Activated naive CD4-positive, alpha-beta T cell treated with anti-CD3 and anti-CD28 coated beads, Interleukin-2, amount 10 ng/mL, durations not matched to agents 7 days and 5 days (primary cell): ENCODE measurements at places on chromosomes 6 and 20.

DNA sequence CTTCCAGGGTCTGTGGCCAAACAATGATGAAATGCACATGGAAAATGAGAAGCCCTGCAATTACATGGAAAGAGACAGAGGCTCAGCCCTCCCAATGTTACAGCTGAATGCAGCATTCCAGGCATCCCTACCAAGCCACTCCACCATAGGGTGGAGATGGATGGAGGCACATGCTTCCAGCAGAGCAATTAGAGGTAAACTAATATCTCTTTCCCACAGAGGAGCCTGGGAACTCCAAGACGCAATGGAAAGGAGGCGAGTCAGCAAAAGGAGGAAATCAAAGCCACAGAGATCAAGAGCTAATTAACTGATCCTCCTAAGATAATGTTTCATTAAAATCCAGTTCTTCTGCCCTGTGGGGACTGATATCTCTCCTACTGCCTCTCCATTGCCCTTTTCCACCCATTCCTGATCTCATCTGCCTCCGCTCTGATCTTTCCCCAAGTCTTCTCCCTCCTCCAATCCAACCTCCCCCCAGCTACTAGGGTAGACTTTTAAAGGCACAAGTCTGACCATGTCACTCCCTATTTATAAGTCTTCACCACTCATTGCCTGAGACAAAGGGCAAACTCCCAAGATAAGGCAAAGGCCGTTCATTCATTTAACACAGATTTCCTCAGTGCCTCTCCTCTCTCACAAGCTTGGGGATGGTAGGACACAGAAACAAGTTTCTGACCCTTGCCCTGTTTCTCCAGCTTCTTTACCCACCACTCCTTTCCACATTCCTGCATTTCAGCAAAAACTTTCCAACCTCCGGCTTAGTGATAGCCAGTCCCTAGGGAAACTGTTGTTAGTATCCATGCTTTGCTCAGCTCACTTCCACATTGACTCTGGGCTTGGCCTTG, 14.3 kb upstream of the KCNB1 start:
- no peak for DNase-seq

DNA sequence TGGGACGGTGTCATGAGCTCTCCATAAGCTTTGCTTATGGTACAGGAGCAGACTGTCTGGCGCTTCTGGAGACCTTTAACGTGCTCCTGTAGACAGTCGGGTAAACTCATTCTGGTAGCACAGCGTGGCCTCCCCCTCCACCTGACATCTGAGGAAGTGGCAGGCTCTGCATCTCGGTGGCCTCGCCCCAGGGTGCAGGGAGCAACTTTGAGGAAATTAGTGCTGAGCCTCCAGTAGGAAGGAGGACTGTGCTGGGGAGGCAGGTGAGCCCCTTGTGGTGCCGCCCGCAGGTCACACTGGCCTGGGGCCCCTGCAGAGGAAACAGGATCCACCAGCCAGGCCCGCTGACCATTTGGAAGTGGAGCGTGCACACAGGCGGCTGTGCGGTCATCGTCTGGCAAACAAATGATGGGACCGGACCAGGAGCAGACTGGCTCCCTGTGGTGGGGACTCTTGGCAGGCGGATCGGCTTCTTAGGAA, 57.9 kb downstream of the SYNJ2 start:
- DNase-seq = no peak

- no peak for DNase-seq
Observed at GRCh38 chr6:130724089-130724488, 103.1 kb upstream of the SMLR1 start.

DNA sequence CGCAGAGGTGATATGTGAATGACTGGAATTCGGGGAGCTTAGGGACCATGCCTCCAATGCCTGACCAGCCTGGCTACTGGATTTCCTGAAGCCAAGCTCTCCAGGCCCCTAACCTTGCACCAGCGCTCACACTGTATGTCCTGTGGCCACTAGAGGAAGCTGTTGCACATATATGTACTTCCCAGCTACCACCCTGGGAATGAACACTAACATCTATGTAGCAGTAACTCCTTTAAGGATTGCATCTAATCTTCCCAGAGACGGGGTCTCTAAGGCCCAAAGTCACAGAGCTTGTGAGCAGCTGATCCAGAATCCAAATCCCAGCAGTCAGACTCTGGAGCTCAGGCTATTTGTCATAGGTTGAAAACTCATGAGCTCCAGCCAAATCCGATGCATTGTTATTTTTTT, 20.4 kb upstream of the BPIFB1 start:
- no peak for DNase-seq

GRCh38 chr6:129030215-129030614, 147.3 kb downstream of the LAMA2 start:
- no peak for DNase-seq

- DNase-seq = no peak
Observed at GRCh38 chr20:19349879-19350278, 137.4 kb downstream of the SLC24A3 start.

- DNase-seq = no peak
Observed at GRCh38 chr6:40020166-40020565, 85.9 kb upstream of the MOCS1 start.

GRCh38 chr20:62571669-62572344, 70.5 kb upstream of the SLCO4A1 start:
- DNase-seq = peak; percentile 27

- DNase-seq = no peak
Observed at GRCh38 chr6:23454080-23454976, 671.7 kb upstream of the NRSN1 start.

DNA sequence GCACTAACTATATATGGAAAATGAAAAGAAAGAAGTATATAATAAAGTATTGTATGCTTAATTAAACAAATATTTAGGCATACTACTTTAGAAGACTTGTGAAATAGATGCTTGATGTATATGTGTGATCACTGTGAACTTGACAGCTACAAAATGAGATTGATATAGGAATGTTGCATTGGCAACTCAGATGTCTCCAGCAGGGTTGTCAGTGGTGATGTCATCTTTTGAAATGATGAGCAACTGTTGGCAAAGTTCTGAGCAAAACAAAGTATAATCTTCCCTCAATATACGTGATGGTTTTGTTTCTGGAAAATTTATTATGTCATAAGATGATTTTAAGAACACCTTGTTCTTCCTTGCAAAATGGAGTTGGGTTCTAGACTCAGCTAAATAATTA, 133.8 kb downstream of the ARID1B start:
- no peak for DNase-seq

DNA sequence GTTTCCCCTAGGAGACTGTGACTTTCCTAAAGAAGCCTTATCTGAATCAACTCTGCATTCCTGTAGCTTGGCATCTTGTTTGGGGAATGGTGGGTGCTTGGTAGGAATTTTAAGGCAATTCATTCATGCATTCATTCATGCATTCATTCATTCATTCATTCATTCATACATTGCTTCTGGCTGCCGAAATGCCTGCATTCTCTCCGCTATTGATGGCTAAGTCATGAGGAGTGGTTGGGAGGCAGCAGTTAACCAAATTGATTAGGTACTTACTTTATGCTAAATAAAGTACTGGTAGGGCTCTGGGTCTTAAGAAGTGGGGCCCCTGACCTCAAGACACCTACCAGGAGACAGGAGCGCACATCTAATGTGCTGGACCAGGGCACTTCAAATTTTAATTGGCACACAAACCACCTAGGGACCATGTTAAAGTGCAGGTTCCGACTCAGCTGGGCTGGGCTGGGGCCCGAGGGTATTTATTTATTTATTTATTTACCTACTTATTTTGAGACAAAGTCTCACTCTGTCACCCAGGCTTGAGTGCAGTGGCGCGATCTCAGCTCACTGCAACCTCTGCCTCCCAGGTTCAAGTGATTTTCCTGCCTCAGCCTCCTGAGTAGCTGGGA, 127.6 kb downstream of the ANKRD60 start:
- DNase-seq = no peak

DNA sequence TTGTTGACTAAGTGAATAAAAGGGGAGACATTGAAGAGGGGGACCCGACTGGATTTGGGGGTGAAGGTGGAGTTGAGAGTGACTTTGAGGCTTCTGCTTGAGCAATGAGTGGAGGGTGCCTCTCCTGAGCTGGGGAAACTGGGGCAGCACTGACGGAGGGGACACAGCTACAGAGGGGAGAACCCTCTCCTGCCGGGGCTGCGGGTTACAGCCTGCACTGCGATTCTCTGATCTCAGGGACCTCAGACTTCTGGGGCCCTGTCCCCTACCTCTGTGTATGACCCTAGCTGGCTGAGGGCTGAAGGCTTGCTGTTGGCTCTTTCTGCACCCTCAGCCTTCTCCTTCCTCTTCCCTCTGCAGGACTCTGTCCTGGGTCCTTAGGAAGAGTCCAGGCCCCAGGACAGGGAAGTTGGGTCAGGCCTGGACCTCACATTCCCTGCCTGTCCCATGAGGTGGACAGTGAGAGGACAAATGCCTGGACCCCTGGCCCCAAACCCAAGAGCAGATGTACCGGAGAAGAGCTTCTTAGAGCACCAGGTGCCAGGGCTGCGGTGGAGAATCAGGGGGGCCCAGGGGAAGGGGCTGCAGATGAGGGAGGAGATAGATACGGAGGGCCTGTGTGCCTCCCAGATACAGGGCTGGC, 13.7 kb upstream of the FAM110A start:
- no peak for DNase-seq

DNA sequence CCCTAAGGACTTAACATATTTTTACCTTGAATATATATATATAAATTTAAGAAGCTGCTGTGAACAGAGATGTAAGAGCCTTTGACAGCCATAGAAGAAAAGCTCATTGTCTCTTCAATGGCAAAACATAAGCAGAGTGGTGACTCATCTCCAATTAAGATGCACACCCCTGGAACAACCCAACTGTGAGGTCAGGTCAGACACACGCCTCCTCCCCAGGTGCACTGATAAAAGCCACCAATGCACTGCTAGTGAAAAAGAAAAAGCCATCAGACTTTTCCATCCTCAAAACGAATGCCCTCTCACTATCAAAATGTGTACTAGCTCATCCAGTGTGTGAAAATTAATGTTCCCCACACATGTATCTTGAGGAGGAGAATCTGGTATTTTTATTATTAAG, 100.1 kb downstream of the SMLR1 start:
- no peak for DNase-seq

GRCh38 chr20:46507760-46508407, 5.5 kb downstream of the ZNF334 start:
- no peak for DNase-seq

DNA sequence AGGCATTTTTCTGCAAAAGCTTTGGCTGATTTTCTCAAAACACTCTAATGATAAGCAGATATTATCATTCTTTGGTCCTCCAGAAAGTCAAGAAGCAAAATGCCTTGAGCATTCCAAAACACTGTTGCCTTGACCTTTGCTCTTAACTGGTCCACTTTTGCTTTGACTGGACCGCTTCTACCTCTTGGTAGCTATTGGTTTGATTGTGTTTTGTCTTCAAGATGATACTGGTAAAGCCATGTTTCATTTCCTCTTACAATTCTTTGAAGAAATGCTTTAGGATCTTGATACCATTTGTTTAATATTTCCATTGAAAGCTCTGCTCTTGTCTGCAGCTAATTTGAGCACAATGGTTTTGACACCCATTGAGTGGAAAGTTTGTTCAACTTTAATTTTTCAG, 35.6 kb upstream of the SDHAF4 start:
- no peak for DNase-seq

DNA sequence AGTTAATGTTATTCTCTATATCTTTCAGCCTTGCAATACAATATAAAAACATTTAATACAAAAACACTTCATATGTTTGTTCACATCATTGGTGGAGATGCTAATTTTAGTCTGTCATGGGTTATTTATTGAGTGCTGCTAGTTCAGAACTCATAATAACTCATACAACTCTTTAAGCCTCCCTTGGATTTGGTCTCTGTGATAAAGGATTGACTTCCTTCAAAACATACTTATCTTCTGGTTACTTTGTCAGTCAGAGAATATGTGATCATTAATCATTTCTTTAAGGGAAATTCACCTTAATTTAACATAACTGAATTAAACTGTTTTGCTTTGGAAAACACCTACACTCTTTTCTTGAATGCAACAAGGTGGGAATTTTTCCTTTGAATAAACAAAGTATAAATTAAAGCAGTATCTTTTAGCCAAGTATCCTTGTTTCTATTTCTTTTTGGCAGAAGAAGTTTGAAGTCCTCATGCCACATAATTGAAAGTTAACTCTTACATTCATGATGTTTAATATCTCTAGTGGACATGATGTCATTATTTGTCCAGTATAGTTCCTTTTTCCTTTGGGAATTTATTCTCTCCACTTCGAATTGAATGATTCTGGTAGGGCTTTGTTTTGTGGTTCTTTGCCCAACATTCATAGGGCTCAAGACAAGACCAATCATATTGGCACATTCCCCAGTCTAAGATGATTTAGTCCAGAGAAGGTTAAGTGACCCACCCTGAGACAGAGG, 133.2 kb upstream of the CENPW start:
- DNase-seq = no peak

DNA sequence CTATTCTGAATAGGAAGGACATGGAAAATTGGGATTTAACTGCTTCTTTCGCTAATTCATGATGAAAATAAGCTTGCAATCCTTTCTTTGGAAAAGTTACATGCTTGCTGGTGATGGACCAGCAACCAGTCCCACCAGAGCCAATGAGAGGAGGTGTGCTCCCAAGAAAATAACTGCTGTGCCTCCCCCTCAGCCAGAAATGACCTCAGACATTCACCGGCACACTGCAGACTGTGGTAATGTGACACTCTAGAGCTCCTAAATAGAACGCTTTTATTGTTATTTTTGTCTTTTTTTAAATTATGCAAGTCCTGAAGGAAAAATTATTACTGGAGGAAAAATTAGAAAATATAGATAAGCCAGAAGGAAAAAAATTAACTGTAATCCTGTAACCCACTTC, 2.6 kb downstream of the PYGB start:
- DNase-seq = no peak

DNA sequence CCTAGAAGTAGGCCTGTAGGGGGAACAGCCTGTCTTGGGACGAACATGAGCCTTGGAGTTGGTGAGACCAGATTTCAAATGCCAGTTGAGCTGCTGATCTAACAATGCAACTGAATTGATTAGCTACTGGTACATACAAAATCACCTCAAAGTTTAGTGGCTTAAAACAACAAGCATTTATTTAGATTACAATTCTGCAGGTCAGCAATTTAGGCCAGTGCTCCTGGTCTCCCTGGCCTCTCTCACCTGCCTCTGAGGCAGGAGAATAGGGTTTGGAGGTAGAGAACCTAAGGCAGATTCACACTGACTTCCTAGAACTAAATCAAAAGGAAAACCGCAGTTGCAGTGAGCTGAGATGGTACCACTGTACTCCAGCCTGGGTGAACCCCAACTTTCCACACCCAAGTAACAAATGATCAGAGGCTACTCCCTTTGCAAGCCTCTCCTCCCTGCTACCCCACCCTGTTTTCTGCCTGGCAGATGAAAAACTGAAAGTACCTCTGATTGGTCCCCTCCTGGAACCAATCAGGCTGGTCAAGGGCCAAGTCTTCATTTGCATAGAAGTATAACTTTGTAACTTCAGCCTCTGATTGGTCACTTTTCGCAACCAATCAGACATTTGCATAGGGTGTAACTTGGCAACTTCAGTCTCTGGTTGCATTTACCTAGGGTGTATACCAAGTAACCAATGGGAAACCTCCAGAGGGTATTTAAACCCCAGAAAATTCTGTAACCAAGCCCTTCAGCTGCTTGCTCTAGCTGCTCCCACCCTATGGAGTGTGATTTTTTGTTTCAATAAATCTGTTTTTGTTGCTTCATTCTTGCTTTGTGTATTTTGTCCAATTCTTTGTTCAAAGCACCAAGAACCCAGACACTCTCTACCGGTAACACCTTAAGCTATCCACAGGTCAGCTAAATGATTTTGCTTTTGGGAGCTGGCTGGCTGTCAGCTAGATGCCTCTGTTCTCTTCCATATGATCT, 8.1 kb upstream of the UBR2 start:
- DNase-seq = peak; percentile 49

GRCh38 chr6:34792605-34793500, 970 bp downstream of the BLTP3A start:
- DNase-seq = peak; percentile 42
